ENCODE measurements at places on chromosomes 3 and 15.

DNA sequence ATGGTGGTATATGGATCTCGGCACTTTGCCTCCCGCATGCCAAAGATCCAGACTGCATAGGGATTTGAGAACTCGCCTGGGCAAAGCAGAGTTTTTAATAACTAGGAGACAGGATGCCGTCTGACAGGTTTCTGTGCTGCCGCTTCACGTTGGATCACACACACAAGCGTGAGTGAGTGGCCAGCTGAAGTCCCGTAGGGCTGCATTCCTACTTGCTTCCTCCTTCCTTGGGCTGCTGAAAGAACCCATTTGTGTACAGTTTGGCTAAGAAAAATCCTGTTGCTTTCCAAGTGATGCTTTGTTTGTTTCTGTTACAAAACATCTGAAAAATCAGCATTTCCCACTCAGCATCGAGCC, 604.3 kb upstream of the CFAP20DC start:
- no peak for DNase-seq

- no peak for DNase-seq
Measured at GRCh38 chr3:129954514-129954913, 20.0 kb upstream of the TRH start.

DNA sequence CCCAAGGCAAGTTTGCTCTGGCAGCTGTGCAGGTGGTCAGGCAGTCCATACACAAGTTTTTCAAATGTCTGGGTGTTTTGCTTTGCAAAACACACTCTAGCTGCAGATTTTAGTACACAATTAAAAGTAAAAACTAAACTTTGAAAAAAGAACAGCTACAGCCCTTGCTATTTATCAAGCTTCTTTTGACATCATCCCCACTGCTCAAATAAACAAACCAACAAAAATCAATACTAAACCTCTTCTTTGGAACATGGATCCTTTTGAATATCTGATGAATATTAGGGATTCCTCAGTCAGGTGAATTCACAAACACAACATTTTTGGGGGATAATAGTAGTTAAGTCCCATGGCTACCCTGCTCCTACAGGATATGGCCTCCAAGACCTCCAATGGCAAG, 249.2 kb downstream of the SUCLG2 start:
- DNase-seq, result no peak

GRCh38 chr15:89321521-89322410, 12.9 kb downstream of the POLG start:
- DNase-seq, result no peak

- DNase-seq, result no peak
Measured at GRCh38 chr3:127566833-127567232, 23.7 kb downstream of the TPRA1 start.

DNA sequence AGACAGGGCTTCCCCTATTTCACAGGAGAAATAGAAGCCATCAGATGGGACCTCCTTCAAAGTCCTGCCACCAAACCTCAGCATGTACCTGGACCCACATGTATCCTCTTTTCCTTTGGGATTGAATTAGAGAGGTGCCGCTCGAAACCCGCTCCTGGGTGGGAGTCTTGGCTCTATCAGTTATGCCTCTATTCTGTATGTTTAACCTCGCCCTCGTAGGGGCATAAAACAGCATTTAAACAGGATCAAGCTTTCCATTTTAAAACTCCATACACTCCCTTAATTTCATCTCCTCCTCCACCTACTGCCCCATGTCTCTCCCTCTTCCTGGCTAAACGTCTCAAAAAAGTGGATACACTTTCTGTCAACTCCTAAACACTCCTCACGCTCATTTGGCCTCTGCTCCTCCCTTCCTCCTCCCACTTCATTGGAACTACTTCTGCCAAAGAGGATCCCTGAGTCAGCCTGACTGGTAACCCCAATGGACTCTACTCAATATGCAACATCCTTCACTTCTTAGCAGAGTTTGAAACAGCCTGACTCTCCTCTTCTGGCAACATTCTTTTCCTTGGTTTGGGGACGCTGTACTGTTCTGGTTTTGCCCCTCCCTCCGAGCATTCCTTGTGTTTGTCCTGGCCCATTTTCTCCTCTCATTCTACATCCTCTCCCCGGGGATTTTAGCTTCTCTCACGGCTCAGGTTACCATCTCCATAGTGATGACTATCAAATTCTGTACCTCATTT, 23.0 kb upstream of the MUC20 start:
- DNase-seq, result peak; percentile 40

DNA sequence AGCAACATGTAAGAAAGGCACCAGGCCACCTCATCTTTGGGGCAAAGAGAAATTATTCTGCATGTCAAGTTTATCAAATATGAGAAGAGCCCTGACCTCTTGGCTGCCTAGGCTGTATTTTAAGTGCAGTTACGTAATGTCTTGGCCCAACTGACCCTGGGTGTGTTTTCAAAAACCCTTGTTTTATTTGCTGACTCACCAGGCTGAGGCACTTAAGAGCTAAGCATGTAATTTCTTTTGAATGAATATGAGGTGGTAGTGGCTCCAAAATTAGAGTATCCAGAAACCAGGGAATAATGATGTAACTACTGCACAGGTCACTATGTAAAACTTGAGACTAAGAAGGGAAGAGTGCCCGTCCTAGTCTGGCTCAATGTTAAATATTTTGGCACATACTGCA, 24.3 kb downstream of the PGPEP1L start:
- peak; percentile 11 for DNase-seq

DNA sequence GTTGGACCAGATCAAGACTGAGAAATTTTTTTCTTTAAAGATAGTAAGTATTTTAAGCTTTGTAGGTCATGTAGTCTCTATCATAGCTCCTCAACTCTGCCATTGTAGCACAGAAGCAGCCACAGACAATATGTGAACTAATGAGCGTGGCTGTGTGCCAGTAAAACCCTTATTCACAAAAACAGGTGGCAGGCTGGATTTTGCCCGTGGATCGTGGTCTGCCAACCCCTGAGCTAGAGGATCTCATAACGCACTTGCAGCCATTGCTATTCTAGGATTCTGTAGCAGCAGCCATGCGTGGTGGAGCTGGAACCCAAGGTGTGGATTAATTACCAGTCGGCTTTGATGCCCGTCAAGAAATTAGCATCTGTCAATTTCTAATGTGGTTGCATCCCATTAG, 68.7 kb upstream of the PLXNA1 start:
- no peak for DNase-seq

DNA sequence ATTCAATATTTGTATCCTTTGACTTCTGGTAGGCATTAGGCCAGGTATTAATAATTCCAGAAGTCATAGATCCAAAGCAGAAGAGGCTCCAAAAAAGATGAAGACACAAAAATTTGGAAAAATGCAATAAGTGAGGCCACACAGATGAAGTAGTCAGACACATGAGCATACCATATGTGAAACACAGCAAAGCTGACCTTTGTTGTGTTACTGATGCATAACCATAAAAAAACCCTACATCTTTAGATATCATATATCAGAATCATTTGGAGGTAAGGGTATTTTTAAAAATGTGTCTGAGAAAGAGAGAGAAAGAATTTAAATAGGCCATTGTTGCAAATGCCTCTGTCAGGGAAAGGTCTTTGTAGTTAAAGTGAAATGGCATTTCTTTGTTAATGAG, 314.9 kb downstream of the SLC9A9 start:
- DNase-seq, result no peak

DNA sequence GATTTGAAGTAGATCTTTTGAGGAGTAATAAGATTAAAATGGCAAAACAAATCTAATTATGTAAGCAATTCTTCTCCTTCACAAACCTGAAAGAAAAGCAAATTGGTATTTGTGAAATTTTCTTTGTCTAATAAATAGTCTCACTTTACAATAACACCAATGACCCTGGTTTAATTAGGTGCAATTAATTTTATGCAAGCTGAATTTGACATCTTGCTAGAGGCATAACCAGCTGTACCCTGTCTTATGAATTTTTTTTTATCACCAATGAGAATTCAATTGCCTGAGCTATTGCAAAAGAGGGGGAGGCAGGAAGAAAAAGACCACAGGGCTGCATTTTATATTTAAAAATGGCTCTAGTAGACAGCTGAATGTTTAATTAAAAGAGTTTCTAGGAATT, 113.5 kb upstream of the IL12A start:
- no peak for DNase-seq

GRCh38 chr3:30779686-30780287, 114.7 kb downstream of the GADL1 start:
- peak; percentile 31 for DNase-seq

DNA sequence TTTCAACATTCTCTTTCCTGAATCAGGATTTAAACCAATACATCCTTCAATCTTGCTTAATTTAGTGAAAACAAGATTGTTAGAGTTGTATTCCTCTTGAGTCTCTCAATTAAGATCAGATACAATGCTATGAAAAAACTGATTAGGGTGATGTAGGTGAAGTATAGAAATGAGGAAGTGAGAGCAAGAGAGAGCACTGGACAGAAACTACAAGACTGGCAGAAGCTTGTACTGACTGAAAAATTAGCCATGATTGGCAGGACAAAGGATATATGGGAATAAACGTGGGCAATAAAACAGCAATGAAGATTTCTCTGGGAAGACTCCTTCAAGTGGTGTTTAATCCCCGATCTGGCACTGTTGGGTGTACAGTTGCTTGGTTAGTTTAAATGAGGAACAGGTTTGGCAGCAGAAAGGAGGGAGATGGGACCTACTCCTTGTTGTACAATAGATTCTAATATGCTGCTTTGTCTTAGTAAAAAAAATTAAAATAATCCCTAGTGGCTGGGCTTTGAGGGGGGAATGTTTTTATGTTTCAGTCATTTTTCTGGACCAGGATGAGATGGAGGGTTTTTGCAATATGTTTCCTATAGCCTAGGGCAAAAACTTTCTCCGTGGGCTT, 252.7 kb downstream of the SLC9A9 start:
- DNase-seq, result no peak

- DNase-seq, result no peak
Measured at GRCh38 chr15:63974021-63974420, 72.3 kb downstream of the DAPK2 start.

- no peak for DNase-seq
Measured at GRCh38 chr15:31407851-31408250, 81.2 kb downstream of the KLF13 start.

- no peak for DNase-seq
Measured at GRCh38 chr3:148023994-148024393, 614.8 kb downstream of the ZIC1 start.

- DNase-seq, result no peak
Measured at GRCh38 chr3:80259736-80260135, 491.9 kb upstream of the ROBO1 start.

DNA sequence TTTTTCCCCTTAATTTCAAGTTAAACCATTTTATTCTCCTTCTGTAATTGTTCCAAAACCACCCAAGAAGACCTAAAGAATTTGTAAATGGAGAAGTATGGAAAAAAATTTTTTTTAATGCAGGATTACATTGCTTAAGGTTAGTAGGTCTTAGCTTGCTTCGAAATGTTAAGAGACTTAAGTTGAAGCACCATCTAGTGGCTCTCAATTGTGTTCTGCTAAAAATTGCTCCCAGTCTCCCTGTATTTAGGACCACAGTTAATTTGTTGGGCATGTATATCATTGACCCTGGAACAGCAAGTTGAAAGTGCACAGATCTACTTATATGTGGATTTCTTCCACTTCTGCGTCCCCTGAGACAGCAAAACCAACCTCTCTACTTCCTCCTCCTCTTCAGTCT, 32.4 kb downstream of the CD200R1L start:
- peak; percentile 61 for DNase-seq

DNA sequence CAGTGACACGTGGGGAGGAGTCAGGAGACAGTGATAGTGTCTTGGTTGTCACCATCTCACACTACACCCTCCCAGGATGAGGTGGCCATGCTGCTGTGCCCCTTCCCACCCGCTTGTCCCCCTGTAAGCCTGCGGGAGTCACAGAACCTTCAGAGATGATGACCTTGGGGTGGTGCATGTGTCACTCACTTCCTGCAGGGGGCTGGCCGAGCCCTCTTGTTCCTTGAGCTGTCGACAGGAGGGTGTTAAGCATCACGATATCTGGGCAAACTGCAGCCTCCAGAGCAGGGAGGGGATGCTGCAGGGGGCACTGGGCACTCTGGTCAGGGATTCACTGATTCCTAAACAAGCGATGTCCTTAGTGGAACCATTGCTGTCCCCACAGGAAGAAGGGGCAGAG, 27.7 kb downstream of the FAH start:
- no peak for DNase-seq
